ENCODE measurements at places on chromosomes 11 and 22. TPM values are rescaled to one million over a fixed set of nuclear protein-coding genes. Genes with fewer than 3 reads are reported as not detected.

DNA sequence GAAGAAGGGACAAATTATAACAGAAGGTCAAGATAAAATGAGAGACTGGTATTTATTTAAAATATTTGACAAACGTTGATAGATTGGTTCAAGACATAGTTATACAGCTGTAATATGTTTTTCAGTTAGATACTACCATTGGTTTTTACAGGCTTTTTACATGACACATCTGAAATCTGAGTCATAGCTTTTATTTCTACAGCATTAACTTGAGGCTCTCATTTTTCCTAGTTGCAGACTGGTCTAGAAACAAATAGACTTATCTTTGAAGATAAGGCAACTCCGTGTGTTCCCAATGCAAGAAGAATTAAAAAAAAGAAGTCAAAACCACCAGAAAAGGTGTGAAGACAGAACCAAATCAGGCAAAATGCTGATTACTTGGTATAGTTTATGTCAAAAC is 31.3 kb downstream of the CEP57 start:
- no peak for DNase-seq

GRCh38 chr22:45742866-45743450 is 71.3 kb downstream of the ATXN10 start:
- no peak for DNase-seq

GRCh38 chr11:17765356-17766072 is 30.9 kb downstream of the KCNC1 start:
- no peak for DNase-seq

DNA sequence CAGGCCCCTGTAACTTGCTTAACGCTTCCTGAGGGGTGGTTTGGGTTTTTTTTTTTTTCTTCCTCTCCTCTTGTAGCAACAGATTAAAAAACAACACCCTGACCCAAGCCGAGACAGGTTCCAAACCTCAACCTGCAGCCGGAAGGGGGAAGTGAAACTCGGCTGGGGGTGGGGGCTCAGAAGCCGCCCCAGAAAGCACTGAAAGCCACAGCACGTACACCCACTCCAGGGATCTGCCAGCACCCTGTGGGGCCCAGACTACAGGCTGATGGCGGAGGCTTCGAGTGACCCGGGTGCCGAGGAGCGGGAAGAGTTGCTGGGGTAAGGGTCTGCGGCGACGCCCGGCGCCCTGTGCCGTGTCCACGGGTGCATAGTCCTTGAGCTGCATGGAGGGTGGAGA is at the start of gene LSP1:
TSS of gene LSP1 (plus strand) at position 208 of the 400 bp plus-strand sequence. CDS start at position 269, 61 bp downstream.
- DNase-seq = peak; percentile 62

DNA sequence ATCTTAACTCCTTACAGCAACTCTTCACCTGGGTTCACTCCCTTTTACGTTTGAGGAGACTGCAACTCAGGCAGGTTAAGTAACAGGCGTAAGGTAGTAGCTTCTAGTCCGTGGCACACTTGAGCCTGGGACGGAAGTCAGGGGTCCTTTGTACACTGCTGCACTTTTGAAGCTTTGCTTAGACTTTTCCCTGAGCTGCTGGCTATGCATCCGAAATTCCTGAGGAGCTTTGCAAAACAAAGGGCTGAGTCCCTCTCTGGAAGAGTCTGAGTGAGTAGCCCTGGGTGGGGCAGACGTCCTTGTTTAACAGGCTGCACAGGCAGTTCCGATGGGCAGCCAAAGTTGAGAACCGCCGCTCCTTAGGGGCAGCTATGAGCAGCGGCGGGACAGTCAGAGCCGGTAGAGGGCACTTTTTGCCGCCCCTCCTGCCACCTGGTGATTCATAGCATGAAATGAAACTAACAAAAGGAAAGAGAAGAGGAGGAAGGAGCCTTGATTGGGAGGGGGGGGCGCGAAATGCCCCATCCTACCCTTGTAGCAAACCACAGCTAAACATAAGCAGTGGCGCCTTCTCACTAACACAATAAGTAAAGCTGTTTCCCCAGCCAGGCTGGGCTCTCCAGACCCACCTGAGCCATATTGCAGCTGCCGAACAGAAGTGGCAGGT is 1.4 kb downstream of the TMEM109 start:
- peak; percentile 75 for DNase-seq

DNA sequence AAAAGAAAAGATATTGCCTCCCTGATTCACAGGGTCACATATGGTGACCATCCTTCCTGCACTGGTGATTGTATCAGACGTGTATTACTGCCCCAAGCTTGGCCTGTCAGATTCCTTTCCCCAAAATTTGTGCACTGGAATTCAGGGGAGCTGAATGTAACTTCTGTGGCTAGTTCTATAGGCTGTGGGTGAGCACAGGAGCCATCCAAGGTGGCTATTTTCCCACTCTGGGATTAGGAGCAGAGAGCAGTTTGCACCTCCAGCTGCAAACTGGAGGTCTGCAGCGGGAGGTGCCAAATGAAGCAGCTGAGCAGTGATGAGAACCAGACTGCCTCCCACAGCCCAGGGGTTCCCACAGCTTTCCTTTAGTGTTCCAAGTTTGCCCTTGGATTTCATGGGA is 124.2 kb upstream of the PITPNB start:
- no peak for DNase-seq

DNA sequence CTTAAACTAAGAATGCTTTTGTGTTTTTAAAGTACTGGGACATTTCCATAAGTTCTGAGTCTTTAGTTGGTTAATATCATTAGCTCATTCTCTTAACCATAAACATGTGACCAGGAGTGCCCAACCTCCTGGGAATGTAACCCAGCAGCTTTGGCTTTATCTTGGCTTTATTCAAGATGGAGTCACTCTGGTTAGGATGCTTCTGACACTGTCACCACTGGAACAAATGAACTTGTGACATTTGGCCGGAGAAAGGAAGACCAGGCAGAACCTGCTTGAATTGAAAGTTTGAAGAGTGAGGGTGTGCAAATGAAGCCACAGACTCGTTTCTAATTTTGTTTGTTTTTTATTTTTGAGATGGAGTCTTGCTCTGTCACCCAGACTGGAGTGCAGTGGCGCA is 54.6 kb downstream of the OSBP2 start:
- DNase-seq = no peak

DNA sequence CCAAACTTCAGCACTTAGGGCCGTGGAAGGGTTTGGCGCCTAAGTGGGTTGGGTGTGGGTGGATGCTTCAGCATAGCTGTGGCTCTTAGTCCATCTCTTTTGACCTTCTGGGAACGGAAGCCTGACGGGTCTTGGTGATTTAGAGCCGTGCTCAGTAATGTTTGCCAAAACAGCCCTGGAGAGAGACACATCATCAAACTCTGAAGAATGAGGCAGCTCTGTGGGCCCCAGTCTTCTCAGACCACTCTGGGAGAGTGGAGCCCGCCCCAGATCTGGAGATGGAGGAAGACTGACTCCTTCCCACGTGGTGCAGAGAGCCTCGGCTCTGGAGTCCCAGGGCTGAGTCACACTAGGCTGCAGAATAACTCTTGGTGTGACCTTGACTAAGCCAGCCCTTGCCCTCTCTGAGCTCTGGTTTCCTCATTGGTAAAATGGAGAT is 168.9 kb downstream of the C11orf91 start:
- DNase-seq = no peak

DNA sequence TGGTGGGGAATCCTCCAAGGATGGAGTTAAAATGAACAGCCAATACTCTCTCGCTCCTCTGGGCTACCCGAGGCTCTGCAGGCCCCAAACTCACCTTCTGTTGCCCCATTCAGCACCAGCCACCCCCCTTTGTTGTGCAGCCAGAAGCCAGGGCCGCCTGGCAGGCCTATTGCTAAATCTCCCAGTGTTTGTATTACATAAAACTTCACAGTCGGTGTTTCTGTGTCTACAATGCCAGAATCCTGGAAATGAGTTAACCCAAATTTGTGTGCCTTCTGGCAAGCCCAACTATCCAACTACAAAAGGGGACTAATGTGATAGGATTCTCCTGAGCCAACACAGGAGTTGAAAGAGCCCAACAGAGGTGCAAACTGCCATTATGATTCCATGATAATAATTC is 9.3 kb downstream of the KCNJ5 start:
- no peak for DNase-seq

- no peak for DNase-seq
These were observed 186.1 kb downstream of the SOX6 start for GRCh38 chr11:16169956-16170847.

DNA sequence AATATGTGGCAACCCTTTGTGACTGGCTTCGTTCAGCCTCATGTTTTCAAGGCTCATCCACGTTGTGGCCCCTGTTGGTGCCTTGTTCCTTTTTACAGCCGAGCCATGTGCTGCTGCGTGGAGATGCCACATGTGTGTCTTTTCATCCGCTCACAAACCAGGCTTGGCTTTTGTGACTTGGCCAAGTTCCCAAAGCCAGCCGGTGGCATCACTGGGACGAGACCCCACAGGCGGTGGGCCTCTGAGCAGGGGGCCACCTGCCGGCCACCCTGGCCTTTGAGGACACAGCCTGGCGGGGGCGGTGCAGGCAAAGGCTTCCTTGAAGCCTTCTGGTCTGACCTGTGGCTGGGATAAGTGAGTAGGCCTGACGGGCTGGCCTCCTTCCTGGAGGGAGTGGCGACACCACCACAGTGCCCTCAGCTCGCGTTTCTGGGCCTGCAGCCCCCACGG is 10.5 kb downstream of the GRK2 start:
- DNase-seq = peak; percentile 64

- no peak for DNase-seq
These were observed 58.3 kb upstream of the SORL1 start for GRCh38 chr11:121393855-121394254.

- DNase-seq = no peak
These were observed 12.2 kb upstream of the CRKL start for GRCh38 chr22:20904980-20905355.

DNA sequence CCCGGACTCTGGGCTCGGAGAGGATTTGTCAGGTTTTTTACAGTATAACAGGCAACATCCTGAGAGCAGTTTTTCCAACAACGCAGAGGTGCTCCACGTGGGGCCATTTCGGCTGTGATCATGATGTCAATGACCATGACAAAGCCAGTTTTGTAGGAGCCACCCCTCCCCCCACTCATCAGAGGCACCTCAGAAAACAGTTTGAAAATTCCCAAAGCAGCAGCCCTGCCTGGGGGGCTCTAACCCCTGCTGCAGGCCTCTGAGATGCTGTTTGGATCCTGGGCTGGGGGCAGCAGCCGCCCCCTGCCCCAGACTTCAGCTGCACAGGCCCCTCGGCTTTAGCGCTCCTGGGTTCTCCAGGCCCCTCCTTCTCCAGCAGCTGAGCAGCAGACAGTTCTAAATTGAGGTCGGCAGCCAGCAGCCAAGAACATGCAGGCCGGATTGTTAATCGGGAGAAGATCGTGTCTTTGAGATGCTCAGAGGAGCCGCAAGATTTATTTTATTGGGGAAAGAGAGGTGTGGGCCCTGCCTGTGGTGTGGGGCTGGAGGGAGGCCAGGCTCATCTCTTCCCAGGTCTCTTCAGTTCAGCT is 19.4 kb downstream of the NFAM1 start:
- no peak for DNase-seq

DNA sequence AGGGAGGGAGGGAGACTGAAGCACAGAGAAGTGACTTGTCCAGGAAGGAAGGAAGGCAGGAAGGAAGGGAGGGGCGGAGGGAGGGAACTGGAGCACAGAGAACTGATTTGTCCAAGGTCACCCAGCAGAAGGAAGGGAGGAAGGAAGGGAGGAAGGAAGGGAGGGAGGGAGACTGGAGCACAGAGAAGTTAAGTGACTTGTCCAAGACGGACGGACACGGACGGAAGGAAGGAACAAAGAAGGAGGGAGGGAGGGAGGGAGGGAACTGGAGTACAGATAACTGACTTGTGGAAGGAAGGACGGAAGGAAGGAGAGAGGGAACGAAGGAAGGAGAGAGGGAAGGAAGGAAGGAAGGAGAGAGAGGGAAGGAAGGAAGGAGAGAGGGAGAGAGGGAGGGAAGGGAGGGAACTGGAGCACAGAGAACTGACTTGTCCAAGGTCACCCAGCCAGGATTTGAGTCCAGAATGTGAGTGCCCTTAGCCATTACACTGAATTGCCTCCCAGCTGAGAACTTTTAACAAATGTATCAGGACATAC is 1.5 kb downstream of the SLC35F2 start:
- peak; percentile 52 for DNase-seq

GRCh38 chr11:104000798-104001197 is 35.6 kb upstream of the DDI1 start:
- no peak for DNase-seq

Gene PIH1D2
- total RNA-seq = 0.98 TPM

Gene SLC16A8
- total RNA-seq = not detected

Gene CDC45
- 2.7 TPM for total RNA-seq

Gene CFAP300
- total RNA-seq = 0.50 TPM

Gene CASTOR1
- total RNA-seq = 4.2 TPM

Gene MMP3
- 0.50 TPM for total RNA-seq

Gene ALX4
- not detected for total RNA-seq

Gene AGBL2
- 2.3 TPM for total RNA-seq
